Stimulated activated CD8-positive, alpha-beta memory T cell treated with anti-CD3 and anti-CD28 coated beads, Interleukin-4, amount 100 ng/mL, for 48 hours (primary cell): ENCODE measurements at places on chromosomes 7 and 10.

- DNase-seq, result no peak
Measured at GRCh38 chr10:76868098-76868977, 769.3 kb downstream of the KCNMA1 start.

- DNase-seq, result no peak
Measured at GRCh38 chr10:86938260-86938659, 19.2 kb downstream of the MMRN2 start.

DNA sequence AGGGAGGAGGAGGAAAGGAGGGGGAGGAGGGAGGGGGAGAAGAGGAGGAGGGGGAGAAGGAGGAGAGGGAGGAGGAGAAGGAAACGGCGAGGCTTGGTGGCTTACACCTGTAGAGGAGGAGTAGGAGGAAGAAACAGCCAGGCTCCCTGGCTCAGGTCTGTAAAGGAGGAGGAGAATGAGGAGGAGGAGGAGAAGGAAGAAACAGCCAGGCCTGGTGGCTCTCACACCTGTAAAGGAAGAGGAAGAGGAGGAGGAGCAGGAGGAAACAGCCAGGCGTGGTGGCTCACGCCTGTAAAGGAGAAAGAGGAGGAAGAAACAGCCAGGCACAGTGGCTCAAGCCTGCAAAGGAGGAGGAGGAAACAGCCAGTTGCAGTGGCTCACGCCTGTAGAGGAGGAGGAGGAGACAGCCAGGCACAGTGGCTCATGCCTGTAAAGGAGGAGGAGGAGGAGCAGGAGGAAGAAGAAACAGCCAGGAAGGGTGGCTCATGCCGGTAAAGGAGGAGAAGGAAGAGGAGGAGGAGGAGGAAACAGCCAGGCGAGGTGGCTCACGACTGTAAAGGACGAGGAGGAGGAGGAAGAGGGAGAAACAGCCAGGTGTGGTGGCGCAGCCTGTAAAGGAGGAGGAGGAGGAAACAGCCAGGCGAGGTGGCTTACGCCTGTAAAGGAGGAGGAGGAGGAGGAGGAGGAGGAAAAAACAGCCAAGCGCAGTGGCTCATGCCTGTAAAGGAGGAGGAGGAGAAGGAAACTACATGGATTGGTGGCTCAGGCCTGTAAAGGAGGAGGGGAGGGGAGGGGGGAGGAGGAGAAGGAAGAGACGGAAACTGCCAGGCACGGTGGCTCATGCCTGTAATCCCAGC is 14.9 kb upstream of the CRCP start:
- DNase-seq, result peak; percentile 43

DNA sequence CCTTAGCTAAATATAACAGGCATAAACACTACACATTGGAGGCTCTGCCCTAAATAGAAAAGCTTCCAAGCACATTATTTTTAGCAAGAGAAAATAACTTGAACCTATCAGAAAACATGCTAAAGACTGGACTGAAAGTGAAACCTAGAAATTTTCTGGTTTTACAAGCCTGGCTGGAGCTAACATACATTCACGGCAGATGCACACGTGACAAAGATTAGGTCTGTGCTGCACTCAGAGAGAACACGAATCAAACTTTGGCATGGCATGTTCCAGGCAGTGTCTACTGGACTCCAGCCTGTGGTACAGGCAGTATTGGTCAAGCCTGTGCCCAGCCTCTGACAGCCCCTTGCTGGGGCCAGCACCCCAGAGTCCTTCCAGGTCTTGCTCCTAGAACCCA is 94.1 kb upstream of the PCBD1 start:
- no peak for DNase-seq

DNA sequence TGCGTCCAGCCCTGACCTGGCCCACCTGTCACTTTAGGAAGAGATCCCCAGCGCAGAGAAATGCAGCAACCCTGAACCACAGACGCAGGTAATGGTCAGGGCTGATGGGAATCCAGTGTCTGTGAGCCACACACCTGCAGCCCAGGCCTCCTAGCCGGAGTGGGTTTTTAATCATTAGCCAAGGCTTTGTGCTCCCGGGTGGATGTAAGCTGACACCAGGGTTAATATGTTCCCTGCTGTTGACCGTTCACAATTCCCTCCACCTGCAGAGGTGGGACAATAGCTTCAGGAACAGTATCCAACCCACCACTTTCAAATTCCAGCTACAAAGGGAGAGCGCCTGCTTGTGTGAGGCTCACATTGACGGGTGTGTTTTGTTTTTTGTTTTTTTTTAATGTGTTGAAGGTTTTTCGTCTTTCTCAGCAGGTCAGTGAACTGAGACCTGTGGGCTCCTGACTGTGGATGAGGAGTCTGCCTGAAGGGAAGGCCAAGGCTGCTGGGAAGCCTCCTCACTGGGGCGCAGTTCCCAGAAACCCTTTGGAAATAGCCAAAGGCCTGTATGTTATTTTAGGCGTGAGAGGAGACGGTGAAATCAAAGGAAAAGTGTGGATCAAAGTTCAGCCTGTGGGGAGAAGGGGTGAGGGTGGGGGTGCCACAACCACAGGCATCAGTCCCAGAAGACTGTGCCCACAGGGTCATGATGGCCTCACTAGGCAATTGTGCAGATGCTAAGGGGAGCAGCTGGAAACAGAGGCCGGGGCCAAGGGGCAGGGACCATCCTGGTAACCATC is 111.1 kb downstream of the TNS3 start:
- no peak for DNase-seq

- DNase-seq, result no peak
Measured at GRCh38 chr10:96044736-96045135, 1.4 kb downstream of the CCNJ start.

- no peak for DNase-seq
Measured at GRCh38 chr7:19110026-19110730, 7.3 kb downstream of the TWIST1 start.

DNA sequence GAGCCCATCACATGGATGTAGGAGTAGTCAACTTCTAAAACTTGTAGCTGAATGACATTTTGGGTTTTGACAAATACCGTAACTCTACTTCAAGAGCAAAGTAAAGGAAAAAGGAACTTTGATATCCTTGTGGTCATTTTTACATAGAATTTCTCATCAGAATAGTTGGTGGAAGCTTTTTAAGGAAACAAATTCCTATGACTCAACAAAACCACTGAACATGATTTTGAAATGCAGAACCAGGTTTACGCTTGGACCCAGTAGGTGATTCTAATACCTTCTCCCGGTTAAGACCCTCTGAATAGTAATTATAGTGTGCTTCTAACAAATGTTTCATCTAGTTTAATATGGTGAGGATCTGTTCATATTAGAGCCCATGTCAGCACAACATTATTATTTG is 307.8 kb downstream of the GPR37 start:
- DNase-seq, result no peak

GRCh38 chr7:124074007-124074406 is 41.1 kb upstream of the TMEM229A start:
- no peak for DNase-seq

- no peak for DNase-seq
Measured at GRCh38 chr7:36796850-36797536, 72.7 kb upstream of the AOAH start.

GRCh38 chr7:93117327-93117726 is 452 bp downstream of the SAMD9 start:
- DNase-seq, result no peak

DNA sequence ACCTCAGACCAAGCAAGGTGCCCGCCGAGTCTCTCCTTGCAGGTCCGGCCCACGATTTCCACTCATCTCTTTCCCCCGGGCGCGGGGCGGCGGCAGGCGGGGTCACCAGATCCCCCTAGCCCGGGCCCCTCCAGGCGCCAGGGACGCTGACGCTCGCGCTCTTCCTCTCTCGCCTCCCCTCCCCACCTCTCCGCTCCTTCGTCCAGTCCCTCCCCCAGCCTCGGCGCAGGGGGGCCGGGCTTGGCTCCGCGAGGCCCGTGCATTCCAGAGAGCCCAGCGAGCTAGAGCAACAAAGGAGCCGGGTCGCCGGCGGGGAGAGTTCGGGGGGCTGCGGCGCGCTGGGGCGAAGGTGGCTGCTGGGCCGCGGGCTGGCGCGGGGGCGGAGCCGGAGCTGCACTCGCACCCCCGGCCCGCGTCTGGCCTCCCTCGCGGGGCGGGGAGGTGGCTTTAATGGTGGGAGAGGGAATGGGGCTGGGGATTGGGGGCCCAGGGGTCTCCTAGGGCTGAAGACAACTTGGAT is at the start of gene SMO:
TSS of gene SMO (plus strand) at position 262 of the 520 bp plus-strand sequence. CDS start 519 bp downstream, outside the sequence.
- no peak for DNase-seq

DNA sequence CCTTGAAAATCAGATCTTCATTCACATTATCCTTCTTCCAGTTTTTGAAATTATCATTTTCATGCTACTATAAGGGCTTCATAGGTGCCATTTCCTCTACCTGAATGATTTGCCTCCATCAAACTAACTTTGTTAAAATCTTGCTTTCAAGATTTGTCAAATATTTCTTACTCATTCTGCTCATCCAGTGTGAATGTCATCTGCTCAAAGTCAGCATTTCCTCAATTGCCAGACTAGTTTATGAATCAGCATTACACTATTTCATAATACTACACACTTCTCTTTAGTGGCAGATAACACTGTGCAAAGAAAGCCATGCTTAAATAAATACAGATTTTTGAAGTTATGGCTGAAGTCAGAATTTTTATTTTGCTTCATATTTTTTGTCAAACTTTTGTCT is 21.3 kb upstream of the LIPF start:
- DNase-seq, result no peak

DNA sequence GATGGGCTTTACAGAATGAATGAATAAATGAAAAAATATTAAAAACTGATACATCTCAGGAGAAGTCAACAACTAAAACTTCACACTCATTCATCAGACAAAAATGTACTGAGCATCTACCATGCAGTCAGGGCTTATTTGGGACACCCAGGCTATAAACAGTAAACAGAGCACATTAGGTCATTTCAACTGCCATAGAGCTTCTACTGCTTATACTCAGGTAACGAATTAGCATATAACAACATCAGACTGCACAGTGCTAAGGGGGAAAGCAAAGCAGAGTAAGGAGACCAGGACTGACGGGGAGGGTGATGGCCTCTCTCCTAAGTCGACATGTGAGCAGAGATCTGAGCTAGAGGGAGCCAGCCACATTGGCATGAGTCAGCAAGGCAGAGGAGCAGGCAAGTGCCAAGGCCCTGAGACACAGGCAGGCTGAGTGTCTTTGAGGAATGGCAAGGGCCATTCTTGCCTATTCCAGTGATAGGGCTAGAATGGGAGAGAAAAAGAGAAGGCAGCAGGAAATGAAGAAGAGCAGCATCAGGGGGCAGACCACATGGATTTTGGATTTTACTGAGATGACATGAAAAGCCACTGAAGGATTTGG is 528.9 kb downstream of the PARD3 start:
- DNase-seq, result no peak

DNA sequence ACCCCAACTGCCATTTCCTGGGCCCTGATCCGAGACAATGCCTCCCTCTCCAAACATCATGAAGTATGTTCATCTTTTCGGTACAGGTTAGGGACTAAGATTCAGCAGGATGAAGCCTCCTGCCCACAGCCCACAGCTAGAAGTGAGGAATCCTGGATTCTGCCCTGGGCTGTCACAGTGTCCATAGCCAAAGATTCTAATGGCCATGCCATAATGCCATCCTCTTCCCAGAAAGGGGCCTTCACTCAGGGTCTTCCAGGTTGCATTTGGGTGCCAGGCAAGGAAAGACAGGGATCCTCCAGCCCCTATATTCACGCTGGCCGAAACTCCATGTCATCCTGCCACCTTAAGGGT is 15.7 kb upstream of the ZMIZ1 start:
- no peak for DNase-seq

DNA sequence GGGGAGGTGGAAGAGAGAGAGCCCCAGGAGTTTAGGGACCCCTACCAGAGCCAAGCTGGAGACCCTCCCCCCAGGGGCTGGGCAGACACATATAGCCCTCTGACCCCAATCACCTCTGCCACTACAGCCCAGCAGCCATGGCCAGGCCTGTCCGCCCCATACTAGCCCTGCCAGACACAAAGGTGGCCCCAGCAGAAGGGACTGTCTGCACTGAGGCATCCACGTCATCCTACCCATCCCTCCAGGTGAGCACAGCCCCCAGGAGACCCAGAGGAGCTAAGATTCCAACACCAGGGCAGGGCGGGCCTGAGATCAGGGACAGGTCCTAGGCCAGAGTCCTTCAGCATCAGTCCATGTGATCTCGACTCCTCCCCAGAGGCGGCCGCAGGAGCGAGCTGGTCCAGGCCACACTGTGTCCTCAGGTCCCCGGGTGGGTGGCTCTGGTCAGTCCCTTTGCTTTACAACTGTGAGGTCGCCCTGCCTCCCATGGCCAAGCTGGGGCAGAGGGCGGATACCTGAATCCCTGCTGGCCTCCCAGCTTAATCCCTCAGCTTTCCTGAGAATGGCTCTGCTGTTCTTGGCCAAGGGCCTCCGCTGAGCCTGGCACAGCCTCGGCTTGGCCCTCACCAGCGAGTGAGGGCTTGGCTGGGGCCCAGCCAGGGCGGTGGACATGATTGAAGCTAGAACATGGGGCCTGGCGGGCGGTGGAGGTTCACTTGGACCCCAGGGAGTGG is 14.3 kb upstream of the ELN start:
- no peak for DNase-seq

DNA sequence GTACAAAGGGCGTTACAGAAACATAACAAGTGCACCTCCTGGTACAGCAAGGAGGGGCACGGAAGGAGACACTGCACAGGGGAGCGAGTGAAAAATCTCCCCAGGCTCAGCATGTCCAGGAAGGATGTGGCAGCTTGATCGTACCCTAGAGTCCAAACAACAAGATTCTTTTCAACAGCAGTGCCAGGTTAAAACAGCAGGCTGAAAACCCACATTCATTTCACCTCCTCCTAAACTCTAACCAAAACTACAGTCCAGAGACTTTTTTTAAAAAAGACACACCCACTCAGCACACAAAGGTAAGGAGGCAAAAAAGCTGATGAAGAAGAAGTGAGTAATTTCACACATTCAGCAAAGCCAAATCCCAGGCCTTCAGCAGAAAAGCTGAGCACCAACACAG is 138.8 kb downstream of the SFMBT2 start:
- DNase-seq, result no peak

GRCh38 chr7:4479367-4480039 is 202.6 kb upstream of the FOXK1 start:
- peak; percentile 28 for DNase-seq

- no peak for DNase-seq
Measured at GRCh38 chr7:32119790-32120196, 49.6 kb upstream of the PDE1C start.

GRCh38 chr10:86971232-86971991 is 3.1 kb downstream of the ADIRF start:
- DNase-seq, result peak; percentile 87

GRCh38 chr10:89580243-89580642 is 44.8 kb upstream of the SLC16A12 start:
- no peak for DNase-seq

GRCh38 chr10:80632742-80633141 is 95.0 kb downstream of the SH2D4B start:
- no peak for DNase-seq
